ENCODE measurements at places on chromosomes 11 and 22.

- DNase-seq = no peak
Measured at GRCh38 chr11:68137833-68138232, 16.6 kb upstream of the CHKA start.

DNA sequence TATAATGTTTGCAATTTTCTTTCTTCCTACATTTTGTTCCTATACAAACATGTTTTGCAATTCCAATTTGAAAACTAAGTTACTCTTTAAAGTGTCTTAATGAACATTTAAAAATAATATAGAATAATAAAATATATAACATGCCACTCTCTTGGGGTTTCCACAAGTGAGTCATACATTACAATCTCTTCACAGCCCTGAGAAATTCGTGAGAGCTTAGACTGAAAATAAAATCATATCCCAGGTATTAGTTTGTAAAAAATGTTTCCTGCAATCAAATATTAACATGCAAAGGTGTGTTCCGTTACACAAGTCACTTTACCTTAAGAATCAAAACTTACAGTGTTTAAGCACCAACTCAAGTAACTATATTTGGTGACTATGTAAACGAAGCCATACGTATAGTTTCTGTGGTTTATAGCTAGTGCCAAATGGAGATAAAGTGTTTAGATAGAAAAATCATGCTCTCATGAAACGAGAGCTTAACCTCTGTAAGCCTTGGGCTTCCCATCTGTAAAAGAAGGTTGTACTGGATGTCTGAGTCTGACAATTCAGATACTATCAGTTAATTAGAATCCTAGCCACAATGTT, 253.6 kb upstream of the ANO3 start:
- DNase-seq = no peak

GRCh38 chr11:59765068-59765735, 10.0 kb downstream of the STX3 start:
- DNase-seq = peak; percentile 68

- no peak for DNase-seq
Measured at GRCh38 chr11:77109236-77110019, 6.8 kb downstream of the OMP start.

GRCh38 chr11:113331441-113331840, 17.1 kb downstream of the TTC12 start:
- no peak for DNase-seq

GRCh38 chr11:45537614-45538013, 127.8 kb downstream of the CHST1 start:
- DNase-seq = no peak

- no peak for DNase-seq
Measured at GRCh38 chr11:11000579-11001283, 142.9 kb upstream of the ZBED5 start.
